ENCODE measurements at places on chromosomes 6 and 20.
A peak's percentile ranks its signal among the peaks of the same experiment; 100 is the strongest.

DNA sequence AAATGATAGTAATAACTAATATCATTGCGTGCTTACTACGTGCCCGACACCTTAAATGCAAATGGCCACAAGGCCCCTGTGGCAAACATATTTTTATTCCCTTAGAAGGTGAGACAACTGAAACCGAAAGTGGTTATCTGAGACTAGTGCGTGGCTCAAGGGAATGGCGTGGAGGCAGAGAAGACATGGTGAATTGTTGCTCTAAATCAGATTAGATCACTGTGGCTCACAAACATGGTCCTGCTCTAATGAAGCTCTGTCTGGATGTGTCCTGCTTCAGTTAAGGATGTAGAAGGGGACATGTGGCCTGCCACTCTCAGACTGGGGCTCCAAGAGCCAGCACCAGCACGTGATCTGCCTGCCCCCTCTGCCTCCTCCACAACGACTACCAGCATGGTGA, 124.2 kb upstream of the GMDS start:
- no peak for DNase-seq

DNA sequence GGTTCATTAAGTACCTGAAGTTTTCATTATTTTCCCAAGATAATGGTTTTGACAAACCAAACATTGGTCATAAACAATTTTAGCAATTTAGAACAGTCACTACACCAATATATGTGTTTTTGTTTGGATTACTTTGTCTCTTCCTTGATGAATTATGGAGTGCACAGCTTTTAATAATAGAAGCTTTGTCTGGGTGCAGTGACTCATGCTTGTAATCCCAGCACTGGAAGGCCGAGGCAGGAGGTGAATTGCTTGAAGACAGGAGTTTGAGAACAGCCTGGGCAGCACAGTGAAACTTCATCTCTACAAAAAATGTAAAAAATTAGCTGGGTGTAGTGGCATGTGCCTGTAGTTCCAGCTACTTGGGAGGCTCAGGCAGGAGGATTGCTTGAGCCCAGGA, 89.4 kb upstream of the ANKEF1 start:
- no peak for DNase-seq

- DNase-seq: no peak
Observed at GRCh38 chr20:53387983-53388675, 205.5 kb downstream of the ZNF217 start.

DNA sequence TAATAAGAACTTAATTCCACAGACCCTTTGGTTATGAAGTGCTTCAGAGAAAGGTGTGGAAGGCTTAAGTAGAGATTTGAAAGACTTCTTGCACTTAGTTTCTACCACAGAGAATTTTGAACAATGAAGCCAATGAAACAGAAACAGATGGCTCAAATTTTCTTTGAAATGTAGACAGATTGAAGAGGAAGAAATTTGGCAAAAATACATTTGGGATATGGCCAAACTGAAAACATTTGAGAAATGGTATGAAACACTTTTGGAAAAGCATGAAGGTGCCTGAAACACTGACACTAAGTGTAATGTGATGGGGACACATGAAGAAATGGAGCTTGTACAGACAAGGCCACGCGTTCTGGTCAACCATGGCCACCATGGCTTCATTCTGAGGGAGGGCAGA, 272.4 kb upstream of the EXOC2 start:
- DNase-seq: no peak

DNA sequence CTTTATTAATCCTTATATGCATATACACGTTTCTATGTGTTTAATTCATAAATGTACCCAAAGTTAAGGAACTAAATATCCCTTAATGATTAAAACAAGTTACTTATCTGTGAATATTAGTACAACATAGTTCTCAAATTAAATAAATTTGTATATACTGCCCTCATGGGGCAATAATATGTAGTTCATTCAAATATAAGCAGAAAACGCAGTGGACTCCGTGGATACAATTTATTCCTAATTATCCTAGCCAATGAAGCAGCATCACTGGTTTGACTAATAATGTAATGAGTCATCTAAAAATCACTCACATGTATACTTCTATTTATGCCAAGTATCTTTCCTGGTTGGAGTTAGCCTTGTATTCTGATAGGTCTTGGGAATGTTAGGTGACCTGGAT, 111.6 kb downstream of the TBC1D32 start:
- peak; percentile 0 for DNase-seq

GRCh38 chr6:125285936-125286335, 15.8 kb downstream of the HDDC2 start:
- DNase-seq: no peak

- DNase-seq: no peak
Observed at GRCh38 chr20:3238616-3239025, 369 bp downstream of the SLC4A11 start.

- no peak for DNase-seq
Observed at GRCh38 chr20:60299951-60300350, 341.7 kb downstream of the CDH26 start.

GRCh38 chr6:89270951-89271721, 44.0 kb downstream of the GABRR2 start:
- no peak for DNase-seq

DNA sequence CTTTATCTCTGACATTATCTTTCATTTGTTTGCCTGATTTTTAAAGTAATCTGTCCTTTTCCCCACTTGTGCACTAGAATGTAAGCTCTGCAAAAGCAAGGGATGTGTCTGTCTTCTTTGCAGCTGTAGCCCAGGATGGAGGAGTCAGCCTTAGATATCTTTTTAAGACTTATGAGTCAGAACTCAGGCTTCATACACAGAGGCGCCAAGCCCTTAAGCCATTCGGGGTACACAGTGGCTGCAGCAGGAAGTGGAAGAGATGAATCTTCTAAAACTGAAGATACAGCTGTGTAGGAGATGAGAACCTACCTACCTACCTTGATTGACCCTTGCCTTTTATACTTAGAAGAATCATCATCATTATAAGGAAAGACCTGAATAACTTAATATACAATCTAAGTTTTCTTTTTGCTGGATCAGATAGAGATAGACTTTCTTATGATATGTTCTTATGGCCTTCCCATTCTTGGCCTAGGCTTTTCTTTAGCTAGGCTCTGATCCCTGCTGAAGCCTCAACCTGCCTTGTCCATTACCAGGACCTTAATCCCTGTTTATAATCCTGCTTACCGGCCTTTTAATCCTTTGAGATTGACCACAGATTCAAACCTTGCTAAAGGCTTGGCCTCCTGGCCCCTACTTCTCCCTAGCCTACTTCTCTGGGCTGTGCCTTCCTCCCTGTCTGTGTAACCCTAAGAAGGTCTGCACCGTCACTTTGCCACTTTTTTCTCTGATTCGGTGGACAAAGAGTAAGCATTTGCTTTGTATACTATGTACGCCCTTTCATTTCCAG, 304.5 kb downstream of the PRL start:
- DNase-seq: peak; percentile 20

DNA sequence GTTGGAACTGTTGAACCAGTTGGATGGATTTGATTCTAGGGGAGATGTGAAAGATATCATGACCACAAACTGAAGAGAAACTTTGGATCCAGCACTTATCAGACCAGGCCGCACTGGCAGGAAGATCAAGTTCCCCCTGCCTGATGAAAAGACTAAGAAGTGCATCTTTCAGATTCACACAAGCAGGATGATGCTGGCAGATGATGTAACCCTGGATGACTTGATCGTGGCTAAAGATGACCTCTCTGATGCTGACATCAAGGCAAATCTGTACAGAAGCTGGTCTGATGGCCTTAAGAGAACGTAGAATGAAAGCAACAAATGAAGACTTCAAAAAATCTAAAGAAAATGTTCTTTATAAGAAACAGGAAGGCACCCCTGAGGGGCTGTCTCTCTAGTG, 72.8 kb upstream of the CDYL start:
- DNase-seq: no peak

DNA sequence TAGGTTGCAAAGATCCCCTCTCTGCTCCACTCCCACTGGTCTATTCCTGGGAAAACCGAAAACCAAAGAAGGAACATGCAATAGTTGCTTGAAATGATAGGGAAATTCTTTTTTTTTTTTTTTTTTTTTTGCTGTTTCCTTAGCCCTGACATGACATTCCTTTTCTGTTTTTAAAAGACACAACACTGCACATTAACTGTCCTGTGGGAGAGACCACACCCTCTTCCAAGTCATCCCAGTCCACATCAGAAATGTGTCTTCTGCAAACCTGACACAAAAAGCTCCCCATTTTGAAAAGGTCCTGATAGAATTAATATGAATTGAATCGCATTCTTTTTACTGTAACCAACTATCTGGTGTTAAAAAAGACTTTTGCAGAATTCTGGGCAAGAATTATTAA, 43.4 kb upstream of the RIPOR2 start:
- no peak for DNase-seq

- DNase-seq: no peak
Observed at GRCh38 chr20:37699202-37699601, 5.4 kb downstream of the CTNNBL1 start.

GRCh38 chr20:34024723-34025351, 31.1 kb downstream of the RALY start:
- DNase-seq: no peak

DNA sequence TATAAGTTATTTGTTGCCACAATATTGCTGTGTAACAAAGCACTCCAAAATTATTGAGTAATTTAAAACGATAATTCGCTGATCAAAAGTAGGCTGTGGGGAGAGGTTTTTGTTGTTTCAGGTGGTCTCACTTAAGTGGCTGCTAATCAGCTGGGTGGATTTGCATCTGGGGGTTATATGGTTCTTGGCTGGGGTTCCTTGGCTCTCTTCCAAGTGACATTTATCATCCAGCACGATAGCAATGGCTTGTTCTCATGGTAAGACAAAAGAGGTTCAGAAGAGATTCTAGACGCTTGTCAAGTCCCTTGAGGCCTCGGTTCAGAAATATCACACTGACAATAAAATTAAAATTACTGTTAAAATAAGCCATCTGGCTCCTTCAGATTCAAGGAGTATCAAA, 1648.8 kb downstream of the GRIK2 start:
- no peak for DNase-seq

DNA sequence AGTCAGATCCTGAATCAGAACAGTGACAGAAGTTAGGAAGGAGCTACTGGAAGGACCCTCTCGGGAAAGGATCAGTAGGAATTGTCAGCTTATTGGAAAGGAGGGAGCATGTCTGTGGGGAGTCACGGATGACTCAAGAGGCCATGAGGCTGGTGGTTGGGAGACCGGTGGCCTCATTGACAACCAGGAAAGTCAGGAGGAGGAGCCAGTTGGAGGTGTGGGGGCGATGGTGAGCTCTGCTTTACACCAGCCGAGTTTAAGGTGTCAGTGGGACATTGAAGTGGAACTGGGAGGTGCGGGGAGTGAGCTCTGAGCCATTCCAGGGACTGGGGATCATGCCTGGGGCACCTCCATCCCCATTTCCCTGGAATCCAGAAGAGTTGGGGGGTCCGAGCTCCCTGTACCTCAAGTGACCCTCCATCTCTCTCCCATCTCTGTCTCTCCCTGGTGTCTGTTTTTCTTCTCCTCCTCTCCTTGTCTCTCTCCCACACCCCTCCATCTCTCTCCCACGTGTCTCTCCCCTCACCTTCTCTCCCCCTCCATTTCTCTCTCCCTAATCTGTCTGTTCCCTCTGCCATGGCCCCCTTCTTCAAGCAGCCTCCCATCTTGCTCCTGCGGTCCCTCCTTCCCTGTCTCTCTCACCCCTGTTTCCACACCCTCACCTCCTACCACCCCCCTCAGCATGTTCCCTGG, 14.3 kb upstream of the ZBTB9 start:
- no peak for DNase-seq

- no peak for DNase-seq
Observed at GRCh38 chr20:64233725-64234124, 21.8 kb upstream of the PCMTD2 start.

GRCh38 chr6:119166024-119166784, 87.7 kb upstream of the FAM184A start:
- DNase-seq: no peak

DNA sequence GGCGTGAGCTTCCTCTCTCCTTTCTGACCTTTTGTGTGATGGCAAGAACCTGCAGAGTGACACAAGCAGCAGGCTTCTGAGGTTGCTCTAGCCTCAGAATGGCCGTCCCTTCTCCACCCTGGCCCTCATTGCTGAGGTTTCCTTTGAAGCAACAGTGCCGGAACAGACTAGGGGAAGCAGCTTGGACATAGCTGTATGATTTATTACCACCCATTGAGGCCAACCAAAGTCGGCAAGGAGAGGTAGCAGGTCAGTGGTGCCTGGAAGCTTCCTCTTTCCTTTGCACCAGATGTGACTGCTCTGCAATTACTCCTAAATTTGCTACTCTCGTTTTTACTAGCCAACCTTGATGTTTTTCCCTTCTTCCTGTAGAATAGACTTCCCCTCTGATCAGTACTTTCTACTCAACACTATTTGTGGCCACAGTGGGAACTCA, 31.4 kb downstream of the PTPN1 start:
- DNase-seq: no peak

- DNase-seq: no peak
Observed at GRCh38 chr20:22466447-22467171, 117.8 kb downstream of the FOXA2 start.

DNA sequence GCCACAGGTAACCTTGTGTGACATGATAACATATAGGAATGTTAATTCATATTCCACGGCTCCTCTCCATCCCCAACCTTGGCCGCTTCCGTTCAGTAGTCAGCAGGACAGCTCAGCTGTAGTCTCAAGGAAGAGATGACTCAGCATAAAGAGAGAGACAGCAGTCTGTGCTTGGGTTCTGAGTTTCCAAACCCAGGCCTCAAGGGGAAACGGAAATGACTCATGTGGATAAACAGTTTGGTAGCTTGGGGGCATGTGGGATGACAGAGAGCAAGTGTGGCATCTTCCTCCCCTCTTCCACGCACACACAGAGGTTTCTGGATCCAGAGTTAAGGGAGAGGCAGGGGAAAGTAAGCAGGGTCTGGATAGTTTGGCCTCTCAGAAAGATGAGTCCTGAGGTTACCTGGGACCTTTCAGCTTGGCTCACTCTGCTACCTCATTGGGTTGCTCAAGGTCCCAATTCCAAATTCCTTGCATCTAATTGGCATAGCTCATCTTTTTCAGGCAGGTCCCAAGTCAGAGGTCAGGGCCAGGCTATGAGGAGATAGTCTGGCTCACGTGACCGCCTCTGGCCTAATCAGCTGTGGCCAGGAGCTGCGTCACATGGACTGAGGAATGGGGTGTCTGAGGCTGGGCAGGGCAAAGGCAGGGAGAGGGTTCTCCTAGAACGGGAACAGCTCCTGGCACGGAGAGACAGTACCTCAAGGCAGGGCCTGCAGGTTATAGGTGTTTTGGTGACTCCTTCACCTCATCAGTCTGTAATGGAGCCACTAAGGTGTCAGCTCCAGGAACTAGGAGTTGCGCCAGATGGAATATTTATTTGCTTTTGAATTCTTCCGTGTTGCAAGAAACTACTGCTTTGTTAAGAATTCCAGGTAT, 36.5 kb upstream of the MLN start:
- peak; percentile 96 for DNase-seq
